ENCODE measurements at places on chromosomes 16 and 17.
A peak's percentile ranks its signal among the peaks of the same experiment; 100 is the strongest.

DNA sequence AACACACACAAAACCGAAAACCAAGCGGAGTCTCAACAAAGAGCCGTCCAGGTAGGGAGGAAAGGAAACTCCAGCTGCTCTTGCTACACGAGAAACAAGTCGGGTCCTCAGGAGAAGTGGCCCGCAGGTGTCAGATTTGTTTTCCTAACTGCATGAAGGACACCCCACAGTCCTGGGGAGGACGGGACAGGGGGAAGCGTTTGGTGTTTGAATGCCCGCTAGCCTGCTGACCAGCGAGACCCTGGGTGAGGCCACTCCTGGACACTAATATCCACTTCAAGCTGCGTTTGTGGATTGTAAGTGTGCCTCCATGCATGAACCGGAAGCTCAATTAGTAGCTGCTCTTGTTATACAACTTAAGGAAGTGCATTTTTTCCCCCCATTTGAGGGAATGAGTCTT is 299.5 kb downstream of the MAF start:
- no peak for DNase-seq

GRCh38 chr17:8967861-8968260 is 2.4 kb upstream of the PIK3R5 start:
- no peak for DNase-seq

DNA sequence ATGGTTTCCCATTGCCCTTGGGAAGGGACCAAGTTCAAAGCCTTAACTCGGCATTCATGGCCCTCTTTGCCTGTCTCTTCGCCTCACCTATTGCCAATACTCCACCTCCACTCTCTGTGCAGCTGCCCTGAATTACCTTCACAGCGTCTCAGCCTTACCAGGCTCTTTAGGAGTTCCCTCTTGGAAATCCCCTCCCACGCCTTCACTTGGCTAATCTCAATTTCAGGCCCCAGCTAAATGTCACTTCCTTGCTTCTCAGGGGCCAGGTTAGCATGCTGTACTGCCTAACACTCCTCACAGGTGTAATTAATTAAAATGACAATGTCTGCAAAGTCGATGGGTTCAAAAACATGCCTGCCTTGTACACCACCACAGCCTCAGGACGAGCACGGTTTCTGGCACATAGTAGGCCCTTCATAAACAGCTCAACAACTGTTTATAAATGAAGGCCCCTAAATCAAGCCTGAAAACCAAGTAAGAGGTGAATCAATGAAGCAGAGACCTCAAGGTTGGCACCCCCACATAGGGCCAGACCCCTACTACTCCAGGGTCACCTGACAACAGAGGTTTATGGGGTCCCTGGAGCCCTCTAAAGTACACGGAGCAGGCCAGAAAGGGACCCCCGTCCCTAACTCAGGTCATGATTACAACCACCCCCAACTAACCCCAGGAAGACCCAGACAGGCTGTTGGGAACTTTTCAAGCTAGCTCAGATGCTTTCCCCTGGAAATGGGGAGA is 11.2 kb upstream of the EEF2K start:
- no peak for DNase-seq

- no peak for DNase-seq
Measured at GRCh38 chr17:144936-145670, 7.7 kb downstream of the SCGB1C2 start.

GRCh38 chr16:85327731-85328675 is 215.7 kb upstream of the CIBAR2 start:
- no peak for DNase-seq

DNA sequence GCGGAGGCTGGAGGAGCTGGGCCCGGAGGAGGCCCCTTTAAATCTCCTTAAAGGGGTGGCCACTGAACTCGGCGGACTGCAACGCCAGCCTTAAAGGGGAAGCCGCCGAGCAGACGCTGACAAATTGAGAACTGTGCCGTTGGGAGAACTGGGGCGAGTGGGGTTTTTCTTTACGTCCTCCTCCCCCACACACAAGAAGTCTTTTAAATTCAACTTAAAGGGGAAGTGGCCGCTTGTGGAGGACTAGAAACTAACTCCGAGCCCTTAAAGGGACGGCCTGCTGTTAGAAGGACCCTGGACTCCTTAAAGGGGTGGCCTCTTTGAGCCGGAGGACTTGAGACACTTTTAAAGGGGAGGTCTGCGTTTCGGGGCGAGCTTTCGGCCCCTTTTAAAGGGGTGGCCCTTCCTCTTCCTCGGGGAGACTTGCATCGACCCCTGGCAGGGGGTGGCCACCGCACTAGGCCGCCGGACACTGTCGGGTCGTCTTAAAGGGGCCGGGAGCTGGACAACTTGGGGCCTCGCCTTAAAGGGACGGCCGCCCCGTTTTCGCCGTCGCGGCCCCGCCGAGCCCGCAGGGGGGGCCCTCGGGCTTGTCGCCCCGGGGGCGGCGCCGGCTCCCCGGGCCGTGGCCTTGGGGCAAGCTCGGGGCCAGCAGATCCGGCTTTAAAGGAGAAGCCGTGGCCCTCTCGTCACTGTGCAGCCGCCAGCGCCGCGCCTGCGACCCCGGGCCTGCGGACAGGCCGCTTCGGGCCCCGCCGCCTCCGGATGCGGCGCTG is 688 bp downstream of the FBRS start:
- peak; percentile 96 for DNase-seq

DNA sequence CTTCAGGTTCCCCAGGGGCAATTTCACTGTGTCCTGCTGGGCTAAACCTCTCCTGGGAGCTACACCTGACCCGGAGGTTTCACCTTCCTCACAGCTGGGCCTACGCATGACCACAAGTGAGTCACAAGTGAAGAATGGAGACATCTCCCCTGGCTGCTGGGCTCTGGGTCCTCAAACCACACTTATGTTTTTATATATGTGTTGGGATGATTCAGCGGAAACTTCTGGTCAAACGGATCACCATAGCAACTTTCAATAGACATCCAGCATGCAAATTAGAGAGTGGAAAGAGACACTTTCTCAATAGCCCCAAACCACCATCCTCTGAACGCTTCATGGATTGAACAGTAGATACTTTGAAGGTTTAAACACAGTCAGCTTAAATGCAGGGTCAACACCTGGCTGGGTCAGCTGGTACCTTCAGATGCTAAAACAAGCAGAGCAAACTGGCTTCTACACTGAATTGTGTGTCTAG is 28.0 kb upstream of the MAF start:
- peak; percentile 24 for DNase-seq

Data from AG04450 (cell line).